DMS53 (cell line): ENCODE measurements at places on chromosomes 4 and X.
A peak's percentile ranks its signal among the peaks of the same experiment; 100 is the strongest.

- no peak for DNase-seq
These were observed 153.8 kb downstream of the AREG start for GRCh38 chr4:74598611-74599325.

- peak; percentile 75 for DNase-seq
These were observed 4.1 kb downstream of the KDR start for GRCh38 chr4:55121246-55121645.

DNA sequence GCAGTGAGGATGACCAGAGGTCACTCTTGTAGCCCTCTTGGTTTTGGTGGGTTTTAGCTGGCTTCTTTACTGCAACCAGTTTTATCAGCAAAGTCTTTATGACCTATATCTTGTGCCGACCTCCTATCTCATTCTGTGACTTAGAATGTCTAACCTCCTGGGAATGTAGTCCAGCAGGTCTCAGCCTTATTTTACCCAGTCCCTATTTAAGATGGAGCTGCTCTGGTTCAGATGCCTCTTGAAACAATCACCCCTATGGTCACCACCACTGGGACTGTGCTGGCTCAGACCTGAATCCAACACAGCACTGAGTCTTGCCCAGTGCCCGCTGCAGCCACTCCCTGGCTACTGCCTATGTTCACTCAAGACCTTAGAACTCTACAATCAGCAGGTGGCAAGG lies 49.4 kb downstream of the MCUB start:
- DNase-seq = no peak

- peak; percentile 70 for DNase-seq
These were observed 19.8 kb downstream of the VCX3B start for GRCh38 chrX:8484360-8484949.

DNA sequence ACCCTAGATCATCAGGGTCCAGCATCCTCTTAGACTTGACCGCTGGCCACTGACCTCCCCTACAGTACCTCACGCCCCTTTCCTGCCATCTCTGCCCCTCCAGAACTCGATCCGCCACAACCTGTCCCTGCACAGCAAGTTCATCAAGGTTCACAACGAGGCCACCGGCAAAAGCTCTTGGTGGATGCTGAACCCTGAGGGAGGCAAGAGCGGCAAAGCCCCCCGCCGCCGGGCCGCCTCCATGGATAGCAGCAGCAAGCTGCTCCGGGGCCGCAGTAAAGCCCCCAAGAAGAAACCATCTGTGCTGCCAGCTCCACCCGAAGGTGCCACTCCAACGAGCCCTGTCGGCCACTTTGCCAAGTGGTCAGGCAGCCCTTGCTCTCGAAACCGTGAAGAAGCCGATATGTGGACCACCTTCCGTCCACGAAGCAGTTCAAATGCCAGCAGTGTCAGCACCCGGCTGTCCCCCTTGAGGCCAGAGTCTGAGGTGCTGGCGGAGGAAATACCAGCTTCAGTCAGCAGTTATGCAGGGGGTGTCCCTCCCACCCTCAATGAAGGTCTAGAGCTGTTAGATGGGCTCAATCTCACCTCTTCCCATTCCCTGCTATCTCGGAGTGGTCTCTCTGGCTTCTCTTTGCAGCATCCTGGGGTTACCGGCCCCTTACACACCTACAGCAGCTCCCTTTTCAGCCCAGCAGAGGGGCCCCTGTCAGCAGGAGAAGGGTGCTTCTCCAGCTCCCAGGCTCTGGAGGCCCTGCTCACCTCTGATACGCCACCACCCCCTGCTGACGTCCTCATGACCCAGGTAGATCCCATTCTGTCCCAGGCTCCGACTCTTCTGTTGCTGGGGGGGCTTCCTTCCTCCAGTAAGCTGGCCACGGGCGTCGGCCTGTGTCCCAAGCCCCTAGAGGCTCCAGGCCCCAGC lies 5.2 kb downstream of the FOXO4 start:
- DNase-seq = no peak

DNA sequence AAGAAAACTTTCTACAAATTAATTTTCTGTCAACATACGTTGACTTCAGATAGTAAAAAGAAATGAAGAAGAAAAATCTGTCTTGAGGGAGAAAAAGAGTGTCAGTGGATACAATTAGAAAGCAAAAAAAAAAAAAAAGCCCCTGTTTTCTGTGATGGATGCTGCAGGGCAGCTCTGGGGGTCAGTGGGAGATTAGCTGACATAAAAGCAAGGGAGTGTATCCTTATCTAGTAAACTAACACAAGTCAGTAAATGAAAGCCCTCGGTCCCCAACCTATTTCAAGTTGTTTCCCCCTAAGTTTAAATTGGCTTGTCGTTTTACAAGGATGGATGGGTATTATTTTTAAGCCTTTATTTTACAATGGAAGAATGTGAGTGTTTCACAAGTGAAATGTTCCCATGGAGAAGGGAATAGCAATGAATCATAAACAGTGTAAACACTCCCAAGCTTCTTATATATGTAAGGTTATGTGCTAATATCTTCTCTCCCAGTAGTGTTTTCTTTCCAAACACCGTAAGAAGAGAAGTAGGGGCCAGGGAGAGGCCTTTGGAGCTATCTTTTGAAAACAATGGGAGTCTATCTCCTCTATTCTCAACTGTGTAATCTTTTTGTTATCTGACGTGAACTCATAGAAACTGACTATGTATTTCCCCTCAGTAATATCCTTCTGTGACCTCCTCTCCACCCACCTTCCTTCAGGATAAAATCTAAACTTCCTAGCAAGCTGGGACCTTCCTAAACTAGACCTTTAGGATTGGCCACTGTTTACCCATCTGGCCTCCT lies 347.7 kb downstream of the FBXO8 start:
- no peak for DNase-seq

- DNase-seq = peak; percentile 56
These were observed 133.3 kb downstream of the DCK start for GRCh38 chr4:71126719-71127118.

GRCh38 chrX:67207912-67208311 lies 335.9 kb upstream of the AR start:
- no peak for DNase-seq

GRCh38 chrX:150219374-150220185 lies 143.5 kb upstream of the MAMLD1 start:
- no peak for DNase-seq

DNA sequence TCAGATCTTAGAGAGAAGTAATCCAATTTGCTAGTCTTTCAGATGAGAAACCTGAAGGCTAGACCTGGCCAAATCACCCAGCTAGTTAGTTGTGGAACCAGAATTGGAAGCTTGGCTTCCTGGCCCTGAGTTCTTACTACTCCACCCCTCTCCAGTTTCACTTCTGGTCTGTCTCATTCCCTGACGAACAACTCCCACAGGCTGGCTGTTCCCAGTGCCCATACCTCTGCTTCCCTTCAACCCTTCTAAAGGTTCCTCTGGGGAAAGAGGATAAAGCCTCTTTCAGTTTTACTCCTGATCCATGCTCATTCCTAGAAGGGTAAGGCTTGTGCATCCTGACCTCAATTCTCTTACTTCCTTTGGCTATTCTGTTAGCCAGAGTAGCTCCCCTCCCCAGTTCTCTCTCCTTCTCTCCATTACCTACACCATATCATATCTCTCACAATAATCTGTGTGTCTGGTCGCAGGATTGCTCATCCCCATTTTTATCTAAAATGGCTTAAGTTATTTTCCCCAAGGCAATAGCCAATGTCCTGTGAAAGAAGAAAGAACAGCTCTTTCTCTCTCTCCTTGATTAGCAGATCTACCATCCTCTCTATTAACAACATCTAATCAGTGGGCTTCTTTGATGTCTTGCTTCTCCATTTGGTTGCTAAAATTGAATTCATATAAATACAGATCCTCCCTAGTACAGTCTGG lies 155.0 kb upstream of the MAOA start:
- DNase-seq = no peak

DNA sequence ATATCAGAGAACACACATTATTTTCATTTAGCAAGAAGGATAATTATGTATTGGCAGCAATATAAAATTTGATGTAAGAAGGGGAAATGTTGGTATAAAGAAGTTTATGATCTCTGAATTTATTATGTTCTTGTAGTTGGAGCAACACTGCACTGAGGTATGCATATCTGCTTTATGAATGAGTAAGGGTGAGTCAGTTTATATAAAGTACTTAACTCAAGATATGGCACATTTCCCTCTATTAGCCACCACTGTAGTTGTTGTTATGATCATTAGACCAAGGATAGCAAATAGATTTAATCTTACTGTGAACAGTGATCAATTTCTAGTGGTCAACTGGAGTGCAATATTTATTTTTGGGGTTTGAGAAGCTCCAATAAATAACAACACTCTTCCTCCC lies 66.6 kb downstream of the SNX25 start:
- DNase-seq = no peak

DNA sequence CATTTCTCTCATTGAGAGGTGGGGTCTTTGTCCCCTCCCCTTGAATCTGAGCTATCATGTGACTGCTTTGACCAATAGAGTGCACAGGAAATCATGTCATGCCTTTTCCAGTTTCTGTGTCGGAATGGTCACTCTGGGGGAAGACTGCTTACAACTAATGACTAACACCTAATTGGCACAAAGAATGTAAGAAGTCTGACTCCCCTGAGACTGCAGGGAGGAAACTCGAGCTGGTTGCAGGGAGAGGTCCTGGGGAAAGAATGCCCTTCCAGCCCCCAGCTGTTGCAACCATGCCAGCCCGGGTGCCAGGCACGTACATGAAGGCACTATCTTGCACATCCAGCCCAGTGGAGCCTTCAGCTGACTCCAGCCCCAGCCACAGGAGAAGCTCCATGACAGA lies 254.2 kb downstream of the DHX15 start:
- DNase-seq = no peak

GRCh38 chr4:76216524-76216923 lies 2.9 kb upstream of the SCARB2 start:
- DNase-seq = no peak

GRCh38 chr4:163256680-163257343 lies 75.6 kb downstream of the NPY1R start:
- peak; percentile 51 for DNase-seq

GRCh38 chr4:114694770-114695169 lies 96.2 kb downstream of the UGT8 start:
- DNase-seq = peak; percentile 54

- peak; percentile 60 for DNase-seq
These were observed at the start of gene ADGRL3 for GRCh38 chr4:61200187-61200915. Gene ADGRL3, plus strand, starts transcription at chr4:61200326.

GRCh38 chrX:78653118-78653822 lies 5.9 kb downstream of the RTL3 start:
- DNase-seq = peak; percentile 54

- DNase-seq = peak; percentile 65
These were observed 442 bp upstream of the MCUB start for GRCh38 chr4:109559625-109559982.

DNA sequence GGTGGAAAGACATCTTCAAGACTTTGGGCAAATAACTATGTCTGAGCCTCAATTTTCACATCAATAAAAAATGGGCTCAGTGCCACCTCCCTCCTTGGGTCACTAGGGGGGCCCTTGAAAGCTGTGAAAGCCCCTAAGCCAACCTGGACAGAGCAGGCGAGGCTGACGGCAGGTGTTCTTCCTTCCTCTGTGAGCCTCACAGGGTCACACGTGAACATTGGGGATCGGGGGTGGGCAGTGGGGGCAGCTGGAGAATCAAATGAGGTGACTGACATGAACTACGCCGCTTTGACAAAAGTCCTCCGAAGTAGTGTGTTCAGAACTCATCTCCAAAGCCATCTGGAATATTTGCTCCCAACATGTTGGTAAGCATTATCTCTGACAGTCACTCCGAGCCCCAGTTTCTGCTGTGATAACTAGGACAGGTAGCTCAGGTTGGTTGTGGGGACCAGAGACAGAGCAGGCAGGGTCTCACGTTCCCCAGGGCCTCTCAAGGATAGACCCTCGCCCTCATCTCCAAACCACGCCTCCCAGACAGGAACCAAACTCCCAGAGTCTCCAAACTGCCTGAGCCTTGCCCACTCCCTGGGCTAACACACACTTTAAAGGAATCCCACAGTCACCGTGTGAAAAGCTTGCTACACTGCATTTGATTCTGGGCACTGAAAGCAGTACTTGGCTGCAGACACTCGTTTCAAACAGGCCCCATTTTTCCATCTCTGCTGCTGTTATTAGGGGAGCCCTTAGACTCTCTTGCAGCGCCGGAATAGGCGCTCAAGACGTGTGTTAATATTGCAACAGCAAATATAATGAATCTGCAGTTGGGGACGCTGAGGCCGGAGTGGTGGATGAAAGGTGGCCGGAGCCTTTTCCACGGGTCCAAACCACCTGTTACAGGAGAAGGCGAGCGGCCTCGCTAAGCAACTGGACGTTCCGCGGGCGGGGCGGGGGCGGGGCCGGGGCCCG lies 717 bp upstream of the WFS1 start:
- no peak for DNase-seq

DNA sequence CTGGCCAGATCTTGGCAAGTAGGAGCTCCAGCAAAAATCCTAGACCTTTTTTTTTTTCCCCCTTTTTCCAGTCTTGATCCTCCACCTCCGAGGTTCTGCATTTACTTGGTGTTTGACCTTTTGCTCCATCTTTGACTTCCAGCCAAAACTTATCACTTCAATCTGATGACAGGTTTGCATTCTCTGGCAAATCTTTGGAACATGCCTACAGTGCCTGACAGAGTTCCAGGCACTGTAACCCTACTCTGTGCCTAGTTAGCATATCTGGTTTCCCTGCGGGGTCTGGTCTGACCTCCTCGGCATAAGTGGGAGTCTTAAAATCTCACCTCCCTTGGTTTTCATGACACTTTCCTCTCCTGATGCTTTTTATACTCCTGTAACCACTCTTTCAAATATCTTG lies 39.4 kb upstream of the NR3C2 start:
- DNase-seq = no peak

DNA sequence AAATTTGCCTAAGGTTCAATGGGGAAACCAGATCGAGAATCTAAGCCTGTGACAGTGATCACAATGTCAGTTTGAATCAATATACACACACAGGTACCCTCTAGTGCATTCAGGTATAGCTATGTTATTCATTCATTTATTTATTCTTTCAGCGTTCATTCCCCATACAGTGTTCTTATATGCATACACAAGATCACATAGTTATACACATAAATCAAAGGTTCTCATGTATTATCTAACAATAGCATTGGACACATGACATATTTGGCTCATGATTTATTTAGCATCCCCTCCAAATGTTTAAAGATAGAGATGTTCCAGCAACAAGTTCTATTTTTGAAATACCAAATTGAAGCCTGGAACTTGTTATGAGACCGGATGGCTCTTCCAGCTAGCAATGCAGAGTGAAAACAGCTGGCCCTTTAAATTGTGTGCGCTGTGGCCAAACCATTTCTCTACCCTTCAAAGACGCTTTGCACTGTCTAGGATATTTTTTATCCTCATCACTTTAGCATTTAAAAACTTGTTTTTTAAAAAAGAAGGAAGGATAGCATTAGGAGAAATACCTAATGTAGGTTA lies 131.0 kb downstream of the ATXN3L start:
- DNase-seq = no peak

- DNase-seq = no peak
These were observed 39.8 kb upstream of the MID1 start for GRCh38 chrX:10660171-10660570.

GRCh38 chr4:32216502-32216901 lies 1496.3 kb downstream of the PCDH7 start:
- no peak for DNase-seq

DNA sequence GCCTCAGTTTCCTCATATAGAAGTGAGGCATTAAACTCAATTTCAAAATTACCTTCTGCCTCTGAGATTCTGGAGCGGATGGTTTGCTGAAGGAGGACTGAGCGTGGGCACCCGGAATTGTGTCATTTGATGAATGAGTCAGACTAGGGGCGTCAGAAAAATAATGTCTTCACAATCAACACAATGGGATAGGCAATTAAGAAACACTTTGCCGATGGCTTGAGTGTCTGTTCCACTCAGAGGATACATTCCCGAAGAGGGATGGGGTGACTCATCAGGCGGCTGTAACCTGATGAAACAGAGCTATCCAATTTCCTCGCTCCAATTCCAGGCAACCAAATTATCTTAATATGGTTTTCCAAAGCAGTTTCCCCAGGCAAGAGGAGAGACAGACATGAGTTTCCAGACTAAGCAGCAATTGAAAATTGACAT lies 1.2 kb upstream of the CHRNA9 start:
- peak; percentile 98 for DNase-seq
